ENCODE measurements at places on chromosomes 4 and X. TPM values are rescaled to one million over a fixed set of nuclear protein-coding genes. Genes with fewer than 3 reads are reported as not detected.
A peak's percentile ranks its signal among the peaks of the same experiment; 100 is the strongest.

FRMD7 gene
- not detected for total RNA-seq

GRCh38 chr4:2741626-2742025, 14.5 kb downstream of the TNIP2 start:
- DNase-seq: peak; percentile 57

- DNase-seq: no peak
Observed at GRCh38 chrX:265502-265901, 15.7 kb upstream of the PLCXD1 start.

GRCh38 chr4:83285055-83285407, 433 bp upstream of the COQ2 start:
- peak; percentile 29 for DNase-seq

Data from IMR-90 (cell line).